ENCODE measurements at places on chromosomes 2 and 18. TPM values are rescaled to one million over a fixed set of nuclear protein-coding genes. Genes with fewer than 3 reads are reported as not detected.
A peak's percentile ranks its signal among the peaks of the same experiment; 100 is the strongest.

FAM237A gene
- not detected for total RNA-seq

GRCh38 chr2:43898134-43898837 is 59.5 kb downstream of the ABCG8 start:
- no peak overlapping the region for H3K27ac ChIP-seq
- no peaks in the 10 kb centered on the region for H3K27me3 ChIP-seq
- H3K4me1 ChIP-seq: no peaks in the 10 kb centered on the region
- H3K4me3 ChIP-seq: no peak overlapping the region

GRCh38 chr2:69517410-69517809 is 80.2 kb upstream of the NFU1 start:
- no peaks in the 10 kb centered on the region for H3K27me3 ChIP-seq
- H3K27ac ChIP-seq: no peak overlapping the region
- no peak for DNase-seq
- H3K36me3 ChIP-seq: peaks cover 48% of the 10 kb centered on the region
- peaks cover 2% of the 10 kb centered on the region for H3K4me1 ChIP-seq

DNA sequence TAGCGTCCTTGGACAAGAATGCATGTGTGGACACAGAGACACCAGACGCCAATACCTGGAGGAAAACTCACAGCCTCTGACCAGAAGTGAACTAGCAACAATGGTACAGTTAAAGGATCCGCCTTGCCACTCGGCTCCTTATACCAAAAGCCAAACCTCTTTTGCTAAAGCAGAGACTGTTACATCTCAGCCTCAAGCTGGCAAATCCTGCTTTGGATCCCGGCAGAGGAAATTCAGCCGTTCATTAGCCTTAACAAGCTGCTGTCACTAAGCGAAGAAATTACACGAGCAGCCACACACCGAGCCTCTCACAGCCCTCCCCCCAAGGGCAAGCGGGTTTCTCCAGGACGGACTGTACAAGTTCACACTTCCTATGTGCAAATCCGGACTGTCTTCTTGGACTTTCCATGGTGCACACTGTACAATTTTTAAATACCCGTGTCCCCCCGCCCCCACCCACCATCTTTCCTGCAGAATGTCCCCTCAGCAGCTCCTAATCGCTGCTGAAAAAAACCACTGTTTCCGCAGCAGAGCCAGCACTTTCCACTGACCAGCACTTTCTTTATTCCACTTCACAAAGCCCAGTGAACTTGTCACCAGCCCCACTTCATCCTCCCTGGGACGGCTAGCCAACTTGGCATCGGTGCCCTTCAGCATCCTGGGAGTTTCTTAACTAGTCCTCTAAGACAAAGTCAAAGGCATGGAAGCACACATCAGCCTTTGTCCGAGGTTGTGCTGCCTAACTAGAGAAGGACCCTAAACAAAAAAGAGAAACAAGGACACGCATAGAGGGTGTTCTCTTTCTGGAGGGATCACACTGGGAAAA is 1.5 kb downstream of the KLF7 start:
- H3K4me3 ChIP-seq: peak overlapping the region; percentile 95
- H3K36me3 ChIP-seq: peaks cover 9% of the 10 kb centered on the region
- DNase-seq: peak; percentile 34
- peak overlapping the region; percentile 96 for H3K27ac ChIP-seq

AKAIN1 gene
- not detected for total RNA-seq

UGT1A1 gene
- not detected for total RNA-seq

- H3K27me3 ChIP-seq: no peaks in the 10 kb centered on the region
- no peak overlapping the region for H3K27ac ChIP-seq
- DNase-seq: no peak
- H3K4me1 ChIP-seq: no peaks in the 10 kb centered on the region
- H3K36me3 ChIP-seq: no peaks in the 10 kb centered on the region
These were observed 291.6 kb downstream of the ZNF385B start for GRCh38 chr2:179569831-179570233.

- no peak overlapping the region for H3K27ac ChIP-seq
- H3K27me3 ChIP-seq: no peaks in the 10 kb centered on the region
- no peaks in the 10 kb centered on the region for H3K36me3 ChIP-seq
- H3K4me3 ChIP-seq: no peak overlapping the region
- H3K4me1 ChIP-seq: no peaks in the 10 kb centered on the region
These were observed 44.9 kb upstream of the CYP1B1 start for GRCh38 chr2:38120829-38121228.

- no peaks in the 10 kb centered on the region for H3K36me3 ChIP-seq
- H3K4me1 ChIP-seq: no peaks in the 10 kb centered on the region
- peaks cover 3% of the 10 kb centered on the region for H3K27me3 ChIP-seq
- no peak for DNase-seq
These were observed 198.4 kb downstream of the CMPK2 start for GRCh38 chr2:6667326-6667725.

DNA sequence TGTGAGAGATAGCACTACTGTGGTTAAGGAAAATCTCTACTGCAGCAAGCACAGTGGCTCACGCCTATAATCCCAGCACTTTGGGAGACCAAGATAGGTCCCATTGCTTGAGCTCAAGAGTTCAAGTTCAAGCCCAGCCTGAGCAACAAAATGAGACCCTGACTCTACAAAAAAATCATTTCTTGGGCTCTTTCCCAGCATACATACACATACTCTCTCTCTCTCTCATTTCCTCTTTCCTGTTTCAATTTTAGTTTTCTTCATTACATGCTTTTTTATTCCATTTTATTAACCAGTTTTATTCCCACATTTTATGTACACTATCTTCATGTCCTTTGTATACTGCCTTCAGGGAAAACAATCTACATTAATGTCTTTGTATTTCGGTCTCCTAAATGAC is 14.6 kb downstream of the WDR33 start:
- peaks cover 22% of the 10 kb centered on the region for H3K36me3 ChIP-seq
- peak overlapping the region; percentile 58 for H3K27ac ChIP-seq
- H3K27me3 ChIP-seq: no peaks in the 10 kb centered on the region

GAD1 gene
- total RNA-seq: 0.86 TPM

DNA sequence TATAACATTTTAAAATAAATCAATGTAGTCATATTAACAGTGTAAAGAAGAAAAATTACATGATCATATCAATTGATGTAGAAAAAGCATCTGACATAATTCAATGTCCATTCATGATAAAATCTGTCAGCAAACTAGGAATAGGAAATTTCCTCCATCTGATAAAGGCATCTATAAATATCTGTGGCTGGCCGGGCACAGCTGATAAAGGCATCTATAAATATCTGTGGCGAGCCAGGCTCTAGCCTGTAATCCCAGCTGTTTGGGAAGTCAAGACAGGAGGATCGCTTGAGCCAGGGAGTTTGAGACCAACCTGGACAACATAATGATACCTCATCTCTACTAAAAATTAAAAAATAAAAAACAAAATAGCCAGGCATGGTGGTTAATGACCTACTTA is 18.1 kb upstream of the RANBP2 start:
- no peaks in the 10 kb centered on the region for H3K4me1 ChIP-seq
- no peak for DNase-seq
- no peak overlapping the region for H3K4me3 ChIP-seq
- H3K27ac ChIP-seq: no peak overlapping the region

DNA sequence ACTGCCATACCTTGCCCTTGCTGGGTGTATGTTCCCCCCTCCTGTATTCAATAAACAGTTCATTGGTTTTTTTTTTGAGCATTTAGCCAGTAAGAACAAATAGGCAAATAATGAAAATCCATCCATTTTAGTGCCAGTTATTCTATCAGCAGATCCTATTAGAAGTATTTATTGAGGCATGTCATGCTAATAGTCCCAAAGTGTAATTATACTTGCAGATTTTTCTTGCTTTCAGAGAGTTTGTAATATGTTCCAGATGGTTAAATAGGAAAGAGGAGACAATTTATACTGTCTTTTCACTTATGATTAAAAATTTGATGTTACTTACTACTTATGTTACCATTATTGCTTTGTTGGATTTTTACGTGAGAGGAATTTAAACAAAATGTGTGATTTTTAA is 127.6 kb downstream of the NCOA1 start:
- H3K27ac ChIP-seq: no peak overlapping the region
- no peak for DNase-seq
- no peaks in the 10 kb centered on the region for H3K27me3 ChIP-seq

DNA sequence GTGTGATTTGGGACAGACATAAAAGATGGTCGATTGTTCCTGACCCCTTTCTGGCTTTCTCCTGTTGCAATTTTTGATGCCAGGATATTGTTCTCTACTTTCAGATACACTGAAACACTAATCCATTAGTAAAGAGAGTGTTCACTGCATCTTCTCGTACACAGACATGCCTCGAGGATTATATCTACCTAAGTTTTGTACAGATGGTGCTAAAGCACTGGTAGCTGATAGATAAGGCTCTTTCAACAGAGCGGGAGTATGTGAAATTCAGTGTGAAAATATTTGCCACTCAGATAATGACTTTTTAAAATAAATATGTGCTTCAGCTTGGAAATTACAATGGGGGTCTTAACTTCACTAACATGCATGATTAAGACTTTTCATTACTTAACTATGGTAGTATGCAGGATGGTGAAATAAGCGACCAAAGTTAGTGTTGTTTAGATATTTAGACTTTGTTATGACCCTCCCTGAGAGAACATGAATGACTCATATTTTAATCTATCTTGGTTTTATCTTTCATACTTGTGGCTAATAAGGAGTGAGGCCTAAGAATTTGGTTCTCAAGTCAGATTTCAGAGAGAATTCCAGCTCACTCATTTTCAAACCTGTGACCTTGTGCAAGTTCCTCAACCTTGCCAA is 474.9 kb downstream of the NRXN1 start:
- no peaks in the 10 kb centered on the region for H3K36me3 ChIP-seq
- no peaks in the 10 kb centered on the region for H3K4me1 ChIP-seq
- no peak overlapping the region for H3K4me3 ChIP-seq
- H3K27ac ChIP-seq: no peak overlapping the region
- no peak for DNase-seq
- H3K27me3 ChIP-seq: no peaks in the 10 kb centered on the region

DNA sequence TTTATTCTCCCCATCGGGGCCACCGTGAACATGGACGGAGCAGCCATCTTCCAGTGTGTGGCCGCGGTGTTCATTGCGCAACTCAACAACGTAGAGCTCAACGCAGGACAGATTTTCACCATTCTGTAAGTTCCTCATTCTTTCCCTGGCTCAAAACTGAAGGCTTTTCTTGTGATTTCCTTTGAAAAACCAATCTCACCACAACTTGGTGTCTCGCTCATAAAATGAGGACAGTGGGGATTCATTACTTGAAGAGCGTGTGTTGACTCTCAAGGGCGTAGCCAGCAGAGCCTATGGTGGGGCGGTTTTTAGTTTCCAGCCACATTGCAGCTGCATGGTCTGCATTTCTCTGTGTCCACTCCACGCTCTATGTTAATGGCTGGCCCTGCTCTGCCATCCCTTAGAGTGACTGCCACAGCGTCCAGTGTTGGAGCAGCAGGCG is 29.0 kb downstream of the SLC1A4 start:
- H3K27ac ChIP-seq: no peak overlapping the region
- no peak for DNase-seq
- no peaks in the 10 kb centered on the region for H3K27me3 ChIP-seq
- no peaks in the 10 kb centered on the region for H3K4me1 ChIP-seq
- H3K36me3 ChIP-seq: peaks cover 34% of the 10 kb centered on the region
- no peak overlapping the region for H3K4me3 ChIP-seq

CFC1 gene
- not detected for total RNA-seq

SERPINB4 gene
- total RNA-seq: not detected

Measured in activated naive CD4-positive, alpha-beta T cell treated with anti-CD3 and anti-CD28 coated beads for 36 hours (primary cell).